ENCODE measurements at places on chromosomes 3 and 15.

DNA sequence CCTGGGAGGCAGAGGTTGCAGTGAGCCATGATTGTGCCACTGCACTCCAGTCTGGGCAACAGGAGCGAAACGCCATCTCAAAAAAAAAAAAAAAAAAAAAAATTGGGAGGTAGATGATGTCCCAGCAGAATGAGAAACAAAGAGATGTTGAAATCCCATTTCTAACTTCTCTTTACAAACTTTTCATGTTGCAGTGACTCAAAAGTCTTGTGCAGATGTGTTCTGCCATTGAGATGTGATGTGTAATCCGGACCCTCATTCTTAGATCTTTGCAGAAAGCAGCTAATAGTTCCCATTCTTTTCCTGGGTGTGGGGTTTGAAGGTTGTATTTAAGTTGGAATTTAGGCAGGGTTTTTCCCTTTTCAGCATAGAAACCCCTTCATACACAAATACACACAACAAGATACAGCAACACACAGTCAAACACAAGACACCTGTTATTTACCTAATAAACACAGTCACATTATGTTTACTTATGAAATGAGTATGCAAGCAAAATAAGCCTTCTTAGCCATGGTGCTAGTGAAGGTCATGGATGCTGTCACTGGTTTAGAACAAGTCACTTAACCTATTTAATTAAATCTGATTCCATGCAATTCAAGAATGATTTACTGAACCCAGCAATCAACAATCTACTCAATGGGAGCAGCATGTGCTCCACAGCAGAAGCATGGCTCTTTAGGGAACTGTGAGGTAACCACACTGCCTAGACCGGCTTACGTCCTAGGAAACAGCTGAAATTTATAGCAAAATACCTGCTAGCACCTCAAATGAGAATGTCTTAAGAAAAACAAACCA lies 14.9 kb downstream of the SIAH2 start:
- no peak for DNase-seq
- peaks cover 90% of the 10 kb centered on the region for H3K36me3 ChIP-seq
- no peak overlapping the region for H3K4me3 ChIP-seq

GRCh38 chr3:29903600-29903999 lies 622.7 kb downstream of the RBMS3 start:
- DNase-seq, result no peak
- no peaks in the 10 kb centered on the region for H3K4me1 ChIP-seq
- H3K4me3 ChIP-seq, result no peak overlapping the region
- H3K27me3 ChIP-seq, result no peaks in the 10 kb centered on the region
- H3K27ac ChIP-seq, result no peak overlapping the region

DNA sequence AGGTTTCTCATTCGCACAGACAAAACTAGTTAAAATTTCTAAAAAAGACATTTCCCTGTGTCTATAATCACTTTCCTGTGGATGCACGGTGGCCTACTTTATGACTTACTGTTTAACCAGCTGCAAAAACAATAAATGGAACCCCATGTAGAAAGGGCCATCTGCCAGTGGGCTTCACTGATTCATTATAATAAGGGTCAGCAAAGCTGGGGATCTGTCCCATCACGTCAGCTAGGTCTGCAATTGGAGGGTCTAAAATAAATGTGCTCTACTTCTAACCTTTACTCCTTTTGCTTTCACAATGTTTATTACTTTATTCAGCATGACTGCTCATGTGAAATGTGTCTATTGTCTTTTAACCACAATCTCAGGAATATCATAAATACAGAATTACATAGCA lies 43.1 kb upstream of the NMD3 start:
- no peak for DNase-seq
- peaks cover 3% of the 10 kb centered on the region for H3K27me3 ChIP-seq
- no peak overlapping the region for H3K4me3 ChIP-seq
- H3K36me3 ChIP-seq, result no peaks in the 10 kb centered on the region
- no peaks in the 10 kb centered on the region for H3K4me1 ChIP-seq
- H3K27ac ChIP-seq, result no peak overlapping the region

- no peaks in the 10 kb centered on the region for H3K4me1 ChIP-seq
- no peaks in the 10 kb centered on the region for H3K36me3 ChIP-seq
- H3K27me3 ChIP-seq, result peaks cover 17% of the 10 kb centered on the region
- no peak for DNase-seq
- no peak overlapping the region for H3K27ac ChIP-seq
Measured at GRCh38 chr3:143099210-143099609, 20.4 kb upstream of the CHST2 start.

GRCh38 chr15:67715170-67715569 lies 110.1 kb upstream of the SKOR1 start:
- no peak overlapping the region for H3K4me3 ChIP-seq
- H3K4me1 ChIP-seq, result no peaks in the 10 kb centered on the region
- DNase-seq, result no peak
- no peaks in the 10 kb centered on the region for H3K27me3 ChIP-seq
- H3K27ac ChIP-seq, result no peak overlapping the region

DNA sequence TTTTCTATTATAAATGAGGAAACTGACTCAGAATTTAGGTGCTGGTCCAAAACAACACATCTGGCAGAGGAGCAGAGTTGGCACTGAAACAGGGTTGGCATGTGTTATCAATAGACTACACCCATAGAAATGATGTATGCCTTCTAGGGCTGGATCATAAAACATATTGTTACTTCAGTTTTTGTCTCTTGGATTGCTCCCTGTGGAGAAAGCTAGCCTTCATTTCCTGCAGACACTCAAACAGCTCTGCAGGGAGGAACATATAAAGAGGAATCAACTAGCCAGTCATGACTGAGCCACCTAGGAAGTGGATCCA lies 507 bp upstream of the MRPL3 start:
- H3K4me3 ChIP-seq, result peak overlapping the region; percentile 99
- H3K4me1 ChIP-seq, result peaks cover 31% of the 10 kb centered on the region

DNA sequence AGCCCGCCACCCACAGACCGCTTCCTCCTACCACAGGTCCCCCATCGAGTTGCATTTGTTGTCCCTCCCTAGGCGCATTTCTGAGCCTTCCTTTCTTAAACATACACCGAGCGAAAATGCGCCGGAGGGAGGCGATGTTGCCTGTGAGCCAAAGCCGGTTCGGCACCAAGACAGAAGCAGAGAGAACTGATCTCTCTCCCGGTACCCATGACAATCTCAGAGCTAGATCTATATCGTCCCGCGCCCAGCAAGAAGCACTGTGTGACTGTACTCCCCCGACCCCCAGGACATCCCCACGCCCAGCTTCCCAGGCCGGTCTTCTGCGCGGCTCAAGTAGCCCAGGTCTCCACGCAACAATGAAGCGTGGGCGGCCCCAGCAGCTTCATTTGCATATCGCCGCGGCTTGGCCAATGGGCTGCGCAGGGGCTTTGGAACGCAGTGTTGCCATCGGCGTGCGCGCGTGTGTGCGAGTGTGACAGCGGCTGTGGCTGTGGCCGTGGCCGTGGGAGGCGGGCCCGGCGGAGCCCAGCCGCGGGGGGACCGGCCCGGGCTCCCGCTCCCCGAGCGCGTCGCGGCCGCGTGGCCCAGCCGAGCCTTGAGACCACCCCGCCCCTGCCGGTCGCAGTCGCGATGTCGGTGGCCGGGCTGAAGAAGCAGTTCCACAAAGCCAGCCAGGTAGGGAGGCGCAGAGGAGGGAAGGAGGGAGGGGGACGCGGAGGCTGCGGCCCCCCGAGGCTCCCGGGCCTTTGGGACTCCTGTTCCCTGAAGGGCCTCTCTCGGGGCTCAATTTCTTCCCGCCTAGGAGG lies at the start of gene SH3GL3:
SH3GL3 (plus strand) TSS at position 438 of the 806 bp plus-strand sequence; CDS start at position 631, 193 bp downstream.
- peak within 1 kb of the TSS; percentile 77 for H3K4me3 ChIP-seq
- H3K27me3 ChIP-seq, result peaks cover 41% of the 10 kb centered on the region
- DNase-seq, result peak; percentile 62
- H3K27ac ChIP-seq, result no peak within 1 kb of the TSS

- H3K36me3 ChIP-seq, result peaks cover 9% of the 10 kb centered on the region
- no peak overlapping the region for H3K4me3 ChIP-seq
- peaks cover 23% of the 10 kb centered on the region for H3K4me1 ChIP-seq
- no peak overlapping the region for H3K27ac ChIP-seq
Measured at GRCh38 chr3:171850320-171850959, 7.3 kb downstream of the TMEM212 start.

- no peaks in the 10 kb centered on the region for H3K36me3 ChIP-seq
- H3K27me3 ChIP-seq, result no peaks in the 10 kb centered on the region
- no peak overlapping the region for H3K27ac ChIP-seq
- H3K4me1 ChIP-seq, result no peaks in the 10 kb centered on the region
- no peak for DNase-seq
- no peak overlapping the region for H3K4me3 ChIP-seq
Measured at GRCh38 chr3:140035871-140036270, 100.9 kb downstream of the CLSTN2 start.

DNA sequence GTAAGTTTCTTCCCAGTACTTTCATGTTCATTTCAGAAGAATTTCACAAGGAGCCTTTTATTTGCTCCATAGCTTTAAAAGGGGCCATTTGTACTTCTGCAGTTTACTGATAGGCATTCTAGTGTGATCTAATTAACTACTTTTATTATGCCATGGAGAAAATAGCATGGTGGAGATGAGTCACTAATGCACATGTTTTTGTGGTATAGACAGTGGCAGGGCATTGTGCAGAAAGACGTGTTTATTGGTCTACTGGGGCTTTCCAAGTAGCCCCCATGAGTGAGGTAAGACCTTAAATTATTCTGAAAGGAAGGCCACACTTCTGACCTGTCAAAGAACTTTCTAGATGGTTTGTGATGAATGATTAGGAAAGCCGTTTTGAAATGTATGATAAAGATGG lies 810.0 kb upstream of the NR2F2 start:
- no peaks in the 10 kb centered on the region for H3K36me3 ChIP-seq
- H3K27ac ChIP-seq, result no peak overlapping the region
- no peaks in the 10 kb centered on the region for H3K4me1 ChIP-seq
- H3K4me3 ChIP-seq, result no peak overlapping the region

DNA sequence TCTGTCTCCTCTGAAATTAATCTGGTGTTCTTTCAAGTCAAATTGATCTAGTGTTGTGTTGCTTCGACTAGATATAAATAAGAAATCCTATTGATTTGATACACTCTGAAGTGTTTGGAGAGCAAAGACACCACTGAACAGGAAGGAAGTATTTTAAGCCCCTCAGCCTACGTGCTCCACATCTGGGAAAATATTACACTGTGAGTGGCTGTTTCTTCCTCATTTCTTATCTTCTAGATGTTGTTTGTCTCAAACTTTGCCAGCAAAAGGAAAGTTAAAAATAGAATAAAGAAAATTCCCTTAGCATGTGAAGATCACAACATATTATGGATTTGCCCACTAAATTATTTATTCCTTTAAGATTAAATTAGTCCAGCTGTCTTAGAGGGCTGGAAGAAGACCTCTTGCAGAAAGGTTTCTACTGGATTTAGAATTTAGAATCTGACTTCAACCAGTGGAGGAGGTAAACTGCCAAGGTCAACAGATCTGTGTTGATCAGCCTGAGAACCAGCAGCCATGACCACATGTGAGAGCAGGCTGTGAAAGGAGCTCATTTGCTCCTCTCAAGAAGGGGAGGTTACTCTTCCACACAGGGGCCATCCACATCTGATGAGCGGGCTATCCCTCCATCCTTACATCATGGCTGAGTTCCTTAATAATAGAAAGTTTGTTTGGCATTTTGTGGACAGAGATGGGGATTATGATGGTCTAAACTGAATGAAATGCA lies 46.3 kb upstream of the ACKR4 start:
- H3K36me3 ChIP-seq, result peaks cover 5% of the 10 kb centered on the region
- H3K27me3 ChIP-seq, result no peaks in the 10 kb centered on the region
- H3K4me1 ChIP-seq, result peaks cover 47% of the 10 kb centered on the region
- DNase-seq, result no peak

DNA sequence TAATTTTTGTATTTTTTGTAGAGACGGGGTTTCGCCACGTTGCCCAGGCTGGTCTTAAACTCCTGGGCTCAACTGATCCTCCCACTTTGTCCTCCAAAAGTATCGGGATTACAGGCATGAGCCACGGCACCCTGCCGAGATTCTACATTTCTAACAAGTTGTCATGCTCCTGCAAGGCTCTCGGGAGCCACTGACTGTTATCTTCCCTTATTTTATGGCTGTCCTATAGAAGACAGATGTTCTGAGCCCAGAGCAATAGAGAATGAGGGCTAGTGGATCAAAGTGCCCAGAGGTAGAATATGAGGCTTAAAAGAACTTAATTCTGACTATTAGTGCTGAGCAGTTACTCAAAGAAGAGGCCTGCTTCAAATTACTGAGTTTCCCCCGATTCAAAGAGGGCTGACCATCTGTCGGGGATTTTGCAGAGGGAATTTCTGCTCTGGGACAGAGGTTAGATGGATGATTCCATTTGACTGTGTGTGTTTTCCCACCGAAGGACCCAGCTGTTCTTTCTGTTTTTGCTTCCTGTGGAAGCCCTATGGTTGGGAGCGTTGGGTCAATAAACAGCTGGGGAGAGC lies 39.5 kb downstream of the ITPR1 start:
- H3K27ac ChIP-seq, result no peak overlapping the region
- no peak overlapping the region for H3K4me3 ChIP-seq
- no peak for DNase-seq
- peaks cover 4% of the 10 kb centered on the region for H3K4me1 ChIP-seq
- H3K27me3 ChIP-seq, result no peaks in the 10 kb centered on the region

GRCh38 chr15:26066896-26067295 lies 203.8 kb upstream of the ATP10A start:
- no peak overlapping the region for H3K4me3 ChIP-seq
- DNase-seq, result no peak
- no peaks in the 10 kb centered on the region for H3K36me3 ChIP-seq
- no peak overlapping the region for H3K27ac ChIP-seq

- no peaks in the 10 kb centered on the region for H3K4me1 ChIP-seq
- H3K36me3 ChIP-seq, result no peaks in the 10 kb centered on the region
- no peak overlapping the region for H3K27ac ChIP-seq
Measured at GRCh38 chr3:24522146-24522579, 27.5 kb upstream of the THRB start.

DNA sequence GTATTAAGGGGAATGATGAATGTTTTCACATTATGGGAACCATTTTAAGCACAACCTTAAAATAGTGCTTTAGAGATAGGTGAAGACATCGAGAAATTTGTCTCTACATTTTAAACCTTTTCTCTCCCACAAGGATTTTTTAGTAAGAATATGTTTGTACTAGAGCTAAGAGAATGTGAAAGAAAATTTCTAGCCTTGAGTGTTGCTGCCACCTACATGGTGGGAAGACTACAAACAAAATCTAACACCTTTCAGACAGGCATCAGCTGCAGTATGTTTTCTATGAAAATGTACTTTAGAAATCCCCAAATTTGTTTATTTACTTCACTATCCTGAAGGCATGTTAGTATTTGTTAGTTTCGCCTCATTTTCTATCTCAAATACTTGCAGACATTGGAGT lies 247.4 kb downstream of the WDR72 start:
- DNase-seq, result no peak
- no peaks in the 10 kb centered on the region for H3K36me3 ChIP-seq
- H3K27me3 ChIP-seq, result no peaks in the 10 kb centered on the region

- H3K27ac ChIP-seq, result no peak overlapping the region
- H3K36me3 ChIP-seq, result no peaks in the 10 kb centered on the region
- no peak for DNase-seq
- H3K4me1 ChIP-seq, result no peaks in the 10 kb centered on the region
Measured at GRCh38 chr15:56371495-56372147, 6.4 kb downstream of the TEX9 start.

- H3K27ac ChIP-seq, result no peak overlapping the region
- no peak for DNase-seq
- peaks cover 9% of the 10 kb centered on the region for H3K36me3 ChIP-seq
- H3K4me1 ChIP-seq, result peaks cover 8% of the 10 kb centered on the region
- H3K4me3 ChIP-seq, result no peak overlapping the region
Measured at GRCh38 chr3:184003187-184003967, 14.3 kb downstream of the ABCC5 start.
